Thyroid gland (tissue), 4 donors: ENCODE measurements at places on chromosomes 7 and 10. TPM values are rescaled to one million over a fixed set of nuclear protein-coding genes. Genes with fewer than 3 reads are reported as not detected.

- peaks cover 28% of the 10 kb centered on the region for H3K4me1 ChIP-seq
- H3K4me3 ChIP-seq: no peak overlapping the region
- H3K27ac ChIP-seq: no peak overlapping the region
Measured at GRCh38 chr7:129013048-129013724, 41.7 kb downstream of the TNPO3 start.

DNA sequence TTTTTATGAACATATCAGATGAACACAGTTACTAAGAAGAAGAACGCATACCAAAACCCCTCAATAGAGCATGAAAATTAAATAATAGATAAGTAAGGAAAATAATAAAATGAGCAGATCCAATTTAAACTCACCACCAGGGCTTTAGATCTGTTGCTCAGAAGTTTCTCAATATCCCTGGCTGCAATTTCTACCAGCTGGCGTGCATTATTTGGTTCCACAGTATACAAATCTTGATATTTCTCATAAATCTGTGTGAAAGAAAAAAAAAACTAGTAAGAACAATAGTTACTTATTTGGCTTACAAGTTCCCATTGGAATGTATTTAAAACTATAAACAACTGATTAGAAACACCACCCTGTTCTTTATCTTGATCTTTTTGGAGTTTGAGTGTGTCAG is 108.6 kb downstream of the CACNA2D1 start:
- no peaks in the 10 kb centered on the region for H3K27me3 ChIP-seq
- H3K27ac ChIP-seq: no peak overlapping the region
- no peak overlapping the region for H3K4me3 ChIP-seq
- no peaks in the 10 kb centered on the region for H3K36me3 ChIP-seq
- DNase-seq: no peak
- H3K4me1 ChIP-seq: no peaks in the 10 kb centered on the region

GRCh38 chr10:11037991-11038390 is 20.3 kb downstream of the CELF2 start:
- no peak overlapping the region for H3K4me3 ChIP-seq
- no peaks in the 10 kb centered on the region for H3K27me3 ChIP-seq
- DNase-seq: no peak
- H3K27ac ChIP-seq: no peak overlapping the region
- H3K4me1 ChIP-seq: no peaks in the 10 kb centered on the region

- no peaks in the 10 kb centered on the region for H3K4me1 ChIP-seq
- DNase-seq: no peak
- H3K36me3 ChIP-seq: no peaks in the 10 kb centered on the region
- H3K27ac ChIP-seq: no peak overlapping the region
- H3K4me3 ChIP-seq: no peak overlapping the region
Measured at GRCh38 chr7:124101173-124101768, 68.4 kb upstream of the TMEM229A start.

DNA sequence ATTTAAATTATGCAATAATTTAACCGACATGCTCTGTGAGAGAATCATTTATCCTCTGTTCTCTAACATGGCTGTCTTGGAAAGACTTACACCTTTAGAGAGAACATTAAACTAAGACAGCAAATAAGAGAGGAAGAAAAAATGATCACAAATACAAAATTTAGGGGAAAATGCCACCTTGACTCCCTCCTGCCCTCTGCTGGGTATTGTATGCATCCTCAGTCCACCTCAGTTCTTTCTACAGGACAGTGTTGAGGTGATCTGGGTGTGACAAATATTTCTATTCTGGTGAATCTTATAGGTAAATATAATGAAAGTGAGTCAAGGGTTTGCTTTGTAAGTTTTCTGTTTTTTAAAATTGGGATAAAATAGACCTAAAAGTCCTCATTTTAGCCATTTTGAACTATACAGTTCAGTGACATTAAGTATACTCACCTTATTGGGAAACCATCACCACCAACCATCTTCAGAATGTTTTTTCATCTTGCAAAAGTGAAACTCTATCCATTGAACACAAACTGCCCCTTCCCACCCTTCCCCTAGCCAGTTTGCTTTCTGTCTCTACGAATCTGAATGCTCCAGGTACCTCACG is 61.5 kb upstream of the ELMO1 start:
- H3K36me3 ChIP-seq: no peaks in the 10 kb centered on the region
- no peak for DNase-seq
- peaks cover 24% of the 10 kb centered on the region for H3K4me1 ChIP-seq
- H3K27me3 ChIP-seq: no peaks in the 10 kb centered on the region

DNA sequence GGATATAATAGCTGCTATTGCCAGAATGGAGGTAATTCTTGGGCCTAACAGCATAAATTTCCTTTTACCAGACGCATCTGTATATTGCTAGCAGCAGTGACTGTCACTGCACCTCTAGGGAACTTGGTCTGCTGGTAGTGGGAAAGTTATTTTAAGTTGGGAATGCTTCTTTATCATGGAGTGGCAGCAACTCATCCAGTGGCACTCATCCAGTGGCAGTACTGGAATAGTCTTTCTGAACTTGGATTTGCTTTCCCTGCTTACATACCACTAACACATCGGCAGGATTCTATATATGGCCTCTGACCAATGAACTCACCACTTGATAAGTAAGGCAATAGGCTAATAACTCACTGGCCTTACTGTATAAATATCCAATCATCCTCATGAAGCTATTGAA is 22.0 kb upstream of the ICA1 start:
- no peaks in the 10 kb centered on the region for H3K36me3 ChIP-seq
- DNase-seq: no peak
- H3K4me1 ChIP-seq: no peaks in the 10 kb centered on the region
- no peaks in the 10 kb centered on the region for H3K27me3 ChIP-seq
- H3K27ac ChIP-seq: no peak overlapping the region
- no peak overlapping the region for H3K4me3 ChIP-seq

DNA sequence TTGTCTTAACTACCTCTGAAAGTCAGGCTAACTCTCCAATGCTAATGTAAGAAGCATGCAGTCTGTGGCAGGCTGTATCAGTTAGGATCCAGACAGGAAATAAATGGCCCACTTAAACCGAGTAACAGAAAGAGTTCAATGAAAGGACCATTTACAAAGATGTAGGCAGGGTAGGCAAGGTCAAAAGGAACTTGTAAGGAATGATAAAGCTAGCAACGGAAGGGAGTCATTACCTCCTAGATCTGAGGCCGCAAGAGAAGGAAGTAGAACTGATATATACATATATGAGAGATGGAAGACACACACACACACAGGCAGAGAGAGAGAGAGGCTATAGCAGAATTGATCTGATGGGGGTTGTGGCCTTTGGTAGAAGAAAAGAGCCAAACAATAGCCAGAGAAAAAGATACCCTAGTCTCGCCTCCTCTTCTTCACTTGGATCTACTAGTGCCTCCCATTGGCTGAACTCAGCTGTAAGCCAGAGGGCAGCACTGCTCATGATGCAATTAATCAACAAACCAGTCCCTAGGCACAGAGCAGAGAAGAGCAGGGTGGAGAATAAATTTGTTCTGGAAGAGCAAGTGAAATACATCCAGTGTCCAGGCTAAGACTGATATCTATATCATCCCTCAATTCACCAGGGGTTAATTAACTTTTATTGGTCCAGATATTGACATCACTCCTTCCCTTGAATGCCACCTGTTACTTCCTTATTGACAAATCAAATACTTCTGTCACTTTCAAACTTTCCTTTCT is 91.2 kb downstream of the LSMEM1 start:
- DNase-seq: no peak
- peaks cover 27% of the 10 kb centered on the region for H3K4me1 ChIP-seq
- no peaks in the 10 kb centered on the region for H3K27me3 ChIP-seq

- peak overlapping the region; percentile 76 for H3K27ac ChIP-seq
- no peaks in the 10 kb centered on the region for H3K36me3 ChIP-seq
- peak overlapping the region; percentile 66 for H3K4me3 ChIP-seq
- DNase-seq: no peak
Measured at GRCh38 chr7:76392531-76393115, 16.9 kb downstream of the SSC4D start.

- H3K27me3 ChIP-seq: no peaks in the 10 kb centered on the region
- H3K27ac ChIP-seq: peak overlapping the region; percentile 100
- H3K4me1 ChIP-seq: peaks cover 68% of the 10 kb centered on the region
Measured at GRCh38 chr10:93437086-93437945, 44.8 kb downstream of the MYOF start.

DNA sequence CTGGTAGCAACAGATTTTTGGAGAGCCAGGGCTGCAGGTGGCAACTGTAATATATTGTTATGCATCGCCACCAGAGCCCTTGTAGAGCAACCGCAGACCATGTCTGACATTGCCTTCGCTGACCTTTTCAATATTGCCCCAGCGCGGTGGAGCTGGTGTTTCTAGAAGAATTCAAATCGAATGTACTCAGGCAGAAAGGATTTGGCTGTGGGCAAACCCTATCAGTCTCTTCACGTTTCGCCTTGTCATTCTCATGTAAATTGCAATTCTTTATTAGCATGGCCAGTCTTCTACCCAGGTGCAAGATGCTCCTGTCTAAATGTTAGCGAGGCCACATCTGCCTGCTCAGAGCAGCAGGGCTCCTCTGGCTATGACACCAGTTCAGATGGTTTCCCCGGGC is 490.2 kb upstream of the AUTS2 start:
- H3K27ac ChIP-seq: no peak overlapping the region
- no peaks in the 10 kb centered on the region for H3K27me3 ChIP-seq
- H3K4me1 ChIP-seq: peaks cover 11% of the 10 kb centered on the region

DNA sequence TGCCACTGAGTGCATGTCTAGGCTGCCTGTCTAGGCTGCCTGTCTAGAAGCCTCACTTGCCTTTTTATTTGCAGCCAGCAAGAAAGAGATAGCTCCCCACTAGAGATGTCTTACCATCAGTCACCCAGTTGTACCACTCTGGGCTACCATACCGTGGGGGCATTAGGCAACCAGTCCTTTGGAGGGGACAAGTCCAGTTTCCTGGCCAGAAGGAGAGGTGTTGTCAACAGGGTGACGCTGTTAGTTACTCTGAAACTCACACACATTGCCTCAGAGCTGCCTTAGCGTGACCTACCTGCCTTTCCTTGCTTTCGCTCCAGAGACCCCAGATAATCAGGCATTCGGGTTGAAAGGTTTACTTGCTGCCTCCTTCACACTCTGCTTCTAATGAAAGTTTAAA is 155.4 kb downstream of the CELF2 start:
- H3K27me3 ChIP-seq: no peaks in the 10 kb centered on the region
- H3K27ac ChIP-seq: no peak overlapping the region
- H3K36me3 ChIP-seq: no peaks in the 10 kb centered on the region
- no peaks in the 10 kb centered on the region for H3K4me1 ChIP-seq

- H3K4me1 ChIP-seq: no peaks in the 10 kb centered on the region
- H3K4me3 ChIP-seq: no peak overlapping the region
- DNase-seq: peak; percentile 55
- no peak overlapping the region for H3K27ac ChIP-seq
- H3K27me3 ChIP-seq: no peaks in the 10 kb centered on the region
- H3K36me3 ChIP-seq: no peaks in the 10 kb centered on the region
Measured at GRCh38 chr10:31944071-31944433, 15.4 kb upstream of the ARHGAP12 start.

GRCh38 chr10:24367688-24368087 is 158.8 kb downstream of the KIAA1217 start:
- H3K27ac ChIP-seq: peak overlapping the region; percentile 27
- H3K27me3 ChIP-seq: no peaks in the 10 kb centered on the region
- no peak overlapping the region for H3K4me3 ChIP-seq
- no peaks in the 10 kb centered on the region for H3K36me3 ChIP-seq
- DNase-seq: no peak

GRCh38 chr10:62018131-62018911 is 116.8 kb downstream of the ARID5B start:
- no peak overlapping the region for H3K27ac ChIP-seq
- no peak overlapping the region for H3K4me3 ChIP-seq
- H3K36me3 ChIP-seq: no peaks in the 10 kb centered on the region
- H3K27me3 ChIP-seq: no peaks in the 10 kb centered on the region
- no peaks in the 10 kb centered on the region for H3K4me1 ChIP-seq
- no peak for DNase-seq

- H3K27ac ChIP-seq: no peak overlapping the region
- no peak overlapping the region for H3K4me3 ChIP-seq
- no peaks in the 10 kb centered on the region for H3K27me3 ChIP-seq
- DNase-seq: peak; percentile 34
- H3K36me3 ChIP-seq: no peaks in the 10 kb centered on the region
- no peaks in the 10 kb centered on the region for H3K4me1 ChIP-seq
Measured at GRCh38 chr7:134016223-134016941, 110.8 kb upstream of the LRGUK start.

- no peak for DNase-seq
- H3K4me3 ChIP-seq: peak overlapping the region; percentile 65
- peak overlapping the region; percentile 59 for H3K27ac ChIP-seq
- H3K27me3 ChIP-seq: no peaks in the 10 kb centered on the region
- H3K36me3 ChIP-seq: peaks cover 6% of the 10 kb centered on the region
Measured at GRCh38 chr10:99430116-99430450, 341 bp downstream of the GOT1 start.

DNA sequence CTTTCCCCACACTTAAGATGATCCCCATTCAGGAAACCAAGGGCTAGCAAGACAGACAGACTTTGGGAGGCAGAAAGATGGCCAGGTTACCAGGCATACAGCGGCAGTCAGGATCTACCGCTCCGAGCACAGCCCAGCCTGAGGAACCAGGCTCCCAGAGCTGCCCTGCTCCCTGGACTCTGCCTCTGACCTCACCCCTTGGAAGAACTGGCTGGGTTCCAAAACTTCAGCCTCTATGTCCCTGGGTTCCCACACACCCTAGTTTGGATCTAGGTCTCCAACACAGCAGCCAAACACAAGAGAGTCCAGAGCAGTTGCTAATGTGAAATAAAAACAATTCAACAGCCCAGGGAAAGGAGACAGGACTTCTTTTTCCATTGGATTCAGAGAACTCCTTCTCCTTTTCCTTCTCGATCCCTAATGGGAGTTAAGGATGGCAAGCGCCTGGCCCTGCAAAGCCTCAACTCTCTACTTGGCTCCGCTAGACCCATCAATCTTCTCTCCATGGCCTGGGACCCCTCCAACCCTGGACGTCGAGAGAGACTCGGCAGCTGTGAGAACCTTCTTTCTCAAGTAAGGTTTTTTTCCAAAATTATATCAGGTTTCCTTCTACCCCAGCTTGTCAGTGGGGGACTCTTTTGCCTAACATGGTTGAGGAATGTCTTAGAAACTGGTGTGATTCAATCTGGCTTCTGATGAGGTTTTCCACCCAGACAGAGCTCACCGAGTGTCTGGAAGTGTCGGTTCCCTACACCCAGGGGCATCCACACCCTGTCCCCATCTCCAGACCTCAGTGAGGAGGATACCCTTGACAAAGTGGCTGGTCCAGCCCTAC is 219.6 kb downstream of the KCNMA1 start:
- H3K4me1 ChIP-seq: no peaks in the 10 kb centered on the region
- no peak overlapping the region for H3K4me3 ChIP-seq
- H3K36me3 ChIP-seq: no peaks in the 10 kb centered on the region
- no peak overlapping the region for H3K27ac ChIP-seq
- DNase-seq: no peak

- no peak for DNase-seq
- no peak overlapping the region for H3K27ac ChIP-seq
- peaks cover 6% of the 10 kb centered on the region for H3K4me1 ChIP-seq
- no peak overlapping the region for H3K4me3 ChIP-seq
Measured at GRCh38 chr10:2340831-2341647, 603.7 kb upstream of the ADARB2 start.

- no peaks in the 10 kb centered on the region for H3K36me3 ChIP-seq
- no peak overlapping the region for H3K4me3 ChIP-seq
- no peak overlapping the region for H3K27ac ChIP-seq
- no peaks in the 10 kb centered on the region for H3K4me1 ChIP-seq
- no peak for DNase-seq
Measured at GRCh38 chr10:1360011-1360557, 303.9 kb downstream of the WDR37 start.

GRCh38 chr7:130344271-130344866 is at the start of gene CPA5:
CPA5 (plus strand) TSS chr7:130344816; CDS start chr7:130346486, 1,670 bp downstream.
- no peaks in the 10 kb centered on the region for H3K27me3 ChIP-seq
- no peak for DNase-seq

BAMBI gene
- 0.92 TPM for total RNA-seq

CFTR gene
- not detected for total RNA-seq

OR2A5 gene
- not detected for total RNA-seq

ADIRF gene
- 66.6 TPM for total RNA-seq

IQUB gene
- total RNA-seq: 11.3 TPM

GPR146 gene
- 37.9 TPM for total RNA-seq

SGCE gene
- 77.0 TPM for total RNA-seq

CCDC136 gene
- 4.8 TPM for total RNA-seq
